K562 (cell line): ENCODE measurements at places on chromosomes 1 and 21.

DNA sequence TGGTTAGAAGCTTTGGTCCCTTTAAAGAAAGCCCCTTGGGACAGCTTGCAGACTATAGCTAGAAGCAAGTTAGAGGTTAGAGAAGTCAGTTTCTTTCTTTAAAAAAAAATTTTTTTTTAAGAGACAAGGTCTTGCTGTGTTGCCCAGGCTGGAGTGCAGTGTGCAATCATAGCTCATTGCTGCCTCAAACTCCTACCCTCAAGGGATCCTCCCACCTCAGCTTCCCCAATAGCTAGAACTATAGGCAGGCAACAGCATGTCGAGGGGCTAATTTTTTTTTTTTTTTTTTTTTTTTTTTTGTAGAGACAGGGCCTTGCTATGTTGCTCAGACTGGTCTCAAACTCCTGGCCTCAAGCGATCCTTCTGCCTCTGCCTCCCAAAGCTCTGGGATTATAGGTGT lies 44.2 kb upstream of the ZNF326 start:
- no peak for DNase-seq

- DNase-seq, result peak; percentile 25
These were observed 46.4 kb downstream of the ELF3 start for GRCh38 chr1:202056644-202057334.

DNA sequence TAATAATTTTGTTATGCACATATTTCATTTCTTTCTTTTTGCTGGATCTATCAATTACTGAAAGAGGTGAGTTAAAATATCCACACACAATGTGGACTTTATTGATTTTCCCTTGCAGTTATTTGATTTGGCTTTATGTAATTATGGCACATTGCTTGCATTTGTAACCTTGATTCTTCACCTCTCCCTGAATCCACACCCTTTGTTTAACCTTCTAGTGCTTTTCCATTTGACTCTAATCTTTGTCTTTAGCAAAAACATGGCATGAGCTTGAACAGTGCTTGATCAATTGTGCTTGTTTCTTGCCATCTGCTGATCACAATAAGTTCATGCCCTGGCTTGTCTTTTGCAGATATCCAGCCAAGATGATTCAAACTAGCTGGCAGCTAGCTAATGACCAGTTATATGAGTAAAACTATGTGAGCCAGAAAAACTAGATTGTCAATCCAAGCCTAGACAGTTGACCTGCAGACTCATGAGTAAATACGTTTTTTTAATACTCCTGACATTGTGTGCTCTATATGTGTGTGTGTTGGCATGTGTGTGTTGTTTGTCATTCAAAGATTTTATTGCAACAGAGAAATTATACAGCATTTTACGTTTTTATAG lies 899.2 kb downstream of the NCAM2 start:
- no peak for DNase-seq

GRCh38 chr1:197173571-197174507 lies 27.4 kb upstream of the ASPM start:
- no peak for DNase-seq

- DNase-seq, result no peak
These were observed 20.6 kb downstream of the NENF start for GRCh38 chr1:212453156-212453857.

DNA sequence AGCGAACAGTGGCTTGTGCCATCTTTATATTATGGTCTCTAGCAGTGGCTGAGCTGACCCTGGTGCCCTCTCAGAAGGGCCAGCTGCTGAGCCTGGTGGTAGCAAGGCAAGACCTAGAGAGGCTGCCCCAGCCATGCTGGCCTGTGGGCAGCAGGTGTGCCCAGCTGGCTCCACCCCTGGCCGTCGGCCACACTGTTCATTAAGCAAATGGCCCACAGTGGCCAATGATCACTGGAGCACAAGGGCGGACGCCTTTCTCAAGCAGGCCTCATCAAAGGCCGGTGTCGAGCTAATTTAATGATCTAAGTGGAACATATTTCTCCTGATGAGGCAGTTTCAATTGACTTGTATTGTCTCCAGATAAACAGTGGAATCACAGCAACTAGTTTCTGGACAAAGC lies 89.4 kb downstream of the GRIK3 start:
- DNase-seq, result no peak

DNA sequence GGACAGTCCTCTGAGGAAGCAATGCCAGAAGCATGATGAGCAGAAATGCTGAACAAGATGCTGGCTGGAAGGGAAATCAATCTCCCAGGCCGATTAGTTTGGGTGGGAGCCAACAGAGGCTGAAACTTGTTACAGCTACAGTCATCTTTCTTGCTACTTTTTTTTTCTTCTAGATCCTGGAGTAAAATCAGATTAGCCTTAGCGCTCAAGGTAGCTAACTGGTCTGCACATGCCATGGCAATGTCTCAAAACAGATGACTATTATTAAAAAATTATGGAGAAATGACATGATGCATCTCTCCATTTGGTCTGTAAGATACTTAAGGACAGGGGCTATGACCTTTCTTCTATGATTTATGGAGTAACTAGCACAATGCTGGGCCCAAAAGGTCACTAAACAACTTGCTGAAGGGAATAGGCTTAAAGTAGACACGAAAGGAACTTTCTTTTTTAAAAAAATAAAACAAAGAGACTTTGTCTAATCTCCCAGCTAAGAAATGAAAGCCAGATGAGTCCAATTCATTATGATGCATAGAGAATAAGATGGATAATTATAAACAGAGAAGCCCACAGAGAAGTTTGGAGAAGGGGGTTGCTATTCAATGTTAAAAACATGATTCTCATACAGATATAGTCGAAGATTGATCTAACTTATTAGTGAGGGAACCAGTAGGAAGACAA lies 42.5 kb downstream of the UTP25 start:
- no peak for DNase-seq

DNA sequence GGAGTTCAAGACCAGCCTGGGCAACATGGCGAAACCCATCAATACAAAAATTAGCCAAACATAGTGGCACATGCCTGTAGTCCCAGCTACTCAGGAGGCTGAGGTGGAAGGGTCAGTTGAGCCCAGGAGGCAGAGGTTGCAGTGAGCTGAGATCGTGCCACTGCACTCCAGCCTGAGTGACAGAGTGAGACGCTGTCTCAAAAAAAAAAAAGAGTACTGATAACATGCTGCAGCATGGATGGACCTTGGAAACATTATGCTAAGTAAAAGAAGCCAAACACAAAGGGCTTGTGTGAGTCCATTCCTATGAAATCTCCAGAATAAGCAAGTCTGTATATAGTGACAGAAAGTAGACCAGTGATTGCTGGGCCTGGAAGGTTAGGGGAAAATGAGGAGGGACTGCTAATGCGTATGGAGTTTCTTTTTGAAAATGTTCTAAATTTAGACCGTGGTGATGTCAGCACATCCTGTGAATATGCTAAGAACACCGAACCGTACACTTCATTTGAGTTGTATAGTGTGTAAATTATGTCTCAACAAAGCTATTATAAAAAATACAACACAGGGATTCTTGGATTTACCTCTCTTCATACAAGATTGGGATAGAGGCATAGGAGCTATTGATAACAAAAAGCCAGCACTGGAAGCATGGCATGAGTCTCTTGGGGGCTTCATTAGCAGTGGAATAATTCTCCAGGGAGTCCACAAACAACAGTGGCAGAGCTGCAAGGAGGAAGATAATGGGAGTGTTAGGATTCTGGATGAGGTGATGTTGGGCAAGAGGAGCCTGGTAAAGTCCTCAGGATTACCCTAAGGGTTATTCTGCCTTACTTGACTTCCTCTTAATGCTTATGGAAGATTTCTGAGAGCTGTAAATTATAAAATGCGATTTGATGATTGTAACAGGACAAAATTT lies 73.5 kb downstream of the TTC3 start:
- DNase-seq, result no peak

DNA sequence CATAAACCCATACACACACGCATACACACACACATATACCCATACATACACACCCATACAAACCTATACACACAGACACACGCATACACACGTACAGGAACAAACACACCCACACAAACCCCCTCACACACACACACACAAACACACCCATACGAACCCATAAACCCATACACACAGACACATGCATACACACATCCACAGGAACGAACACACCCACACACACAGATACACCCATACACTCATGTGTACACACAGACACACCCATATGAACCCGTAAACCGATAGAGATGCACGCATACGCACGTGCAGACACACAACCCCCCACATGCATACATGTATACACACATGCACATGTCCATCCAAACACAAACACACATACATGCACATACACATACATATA lies 9.5 kb downstream of the WNT9A start:
- DNase-seq, result no peak

DNA sequence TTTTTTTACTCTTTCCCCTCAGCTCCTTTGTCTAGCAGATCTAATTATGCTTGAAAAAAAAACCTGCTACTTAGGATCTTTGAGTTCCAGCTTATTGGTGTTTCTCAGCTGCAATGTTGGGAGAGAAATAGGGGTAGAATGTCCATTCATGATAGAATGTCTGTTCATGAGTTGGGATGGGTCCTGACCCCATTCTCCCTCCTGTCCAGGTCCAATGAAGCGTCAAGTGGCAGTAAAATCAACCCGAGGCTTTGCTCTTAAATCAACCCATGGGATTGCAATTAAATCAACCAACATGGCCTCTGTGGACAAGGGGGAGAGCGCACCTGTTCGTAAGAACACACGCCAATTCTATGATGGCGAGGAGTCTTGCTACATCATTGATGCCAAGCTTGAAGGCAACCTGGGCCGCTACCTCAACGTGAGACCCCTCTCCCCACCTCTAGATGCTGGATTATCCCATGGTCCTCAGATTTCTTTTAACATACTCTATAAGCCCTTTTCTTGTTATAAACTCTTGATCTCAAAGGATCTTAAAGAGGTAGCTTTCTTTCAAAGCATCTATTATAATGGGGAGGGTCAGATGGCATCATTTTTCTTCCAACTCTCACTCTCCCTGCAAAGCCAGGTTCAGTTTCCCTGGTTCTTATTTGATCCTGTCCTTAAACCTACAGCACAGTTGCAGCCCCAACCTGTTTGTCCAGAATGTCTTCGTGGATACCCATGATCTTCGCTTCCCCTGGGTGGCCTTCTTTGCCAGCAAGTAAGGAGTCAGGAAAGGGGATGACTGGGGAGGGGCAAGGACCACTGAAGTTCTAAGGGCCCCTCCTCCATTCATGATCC lies 11.1 kb downstream of the CERS2 start:
- no peak for DNase-seq

DNA sequence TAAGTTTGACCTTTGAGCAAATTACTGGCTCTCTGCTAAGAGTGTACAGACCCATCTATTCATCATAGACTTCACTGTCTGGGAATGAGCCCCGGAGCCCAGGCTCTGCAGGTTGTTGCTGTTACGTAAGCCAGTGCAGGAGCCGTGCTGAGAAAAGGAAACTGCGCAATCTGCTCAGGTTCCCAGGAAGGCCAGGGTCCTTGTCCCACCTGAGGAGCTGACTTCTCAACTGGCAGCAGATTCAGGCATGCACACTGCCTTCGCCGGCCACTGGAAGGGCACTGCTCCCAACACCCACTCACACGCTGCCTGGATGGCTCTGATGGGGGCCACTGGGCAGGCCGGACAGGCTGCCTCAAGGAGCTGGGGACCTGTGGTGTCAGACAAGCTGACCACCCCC lies 19.5 kb downstream of the RCAN1 start:
- DNase-seq, result no peak
